Fibroblast of skin of right biceps (primary cell): ENCODE measurements at places on chromosomes 6 and 20.

DNA sequence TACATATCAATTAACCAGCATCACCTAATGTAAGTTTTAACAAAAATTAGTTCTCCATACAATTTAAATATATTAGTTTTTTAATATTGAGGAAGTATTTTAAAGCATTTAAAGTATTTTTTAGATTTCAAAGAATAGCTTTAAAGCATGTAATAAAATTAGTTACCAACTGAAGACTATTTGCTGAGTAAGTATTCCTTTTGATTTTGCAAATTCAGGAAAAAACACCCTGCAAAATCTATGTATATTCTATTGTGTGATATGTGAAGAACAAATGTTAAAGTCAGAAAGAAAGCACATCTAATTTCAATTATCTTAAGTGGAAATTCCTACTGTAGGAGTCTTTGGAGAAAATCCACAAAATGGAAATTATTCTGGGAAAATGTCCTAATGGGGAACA is 107.3 kb downstream of the COL21A1 start:
- no peak for DNase-seq

GRCh38 chr6:139372326-139373153 is 1.9 kb downstream of the CITED2 start:
- DNase-seq: peak; percentile 39

- DNase-seq: no peak
Observed at GRCh38 chr6:151698931-151699700, 108.4 kb upstream of the ESR1 start.

DNA sequence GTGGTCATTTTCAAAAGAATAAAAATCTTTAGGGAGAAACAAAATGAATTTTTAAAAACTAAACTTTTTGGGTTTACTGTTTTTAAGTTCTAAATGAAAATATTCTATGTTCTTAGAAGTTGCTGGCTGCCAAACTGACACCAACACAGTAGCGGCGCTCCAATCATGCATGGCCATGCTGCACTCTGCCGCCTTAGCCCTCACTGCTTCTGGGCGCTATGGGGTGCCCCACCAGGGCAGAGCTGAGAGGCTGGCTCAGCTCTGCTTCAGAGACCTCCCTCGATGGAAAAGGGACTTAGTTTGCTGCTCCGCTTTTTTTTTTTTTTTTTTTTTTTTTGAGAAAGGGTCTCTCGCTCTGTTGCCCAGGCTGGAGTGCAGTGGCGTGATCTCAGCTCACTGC is 20.9 kb downstream of the EZR start:
- DNase-seq: no peak

- DNase-seq: no peak
Observed at GRCh38 chr6:165702669-165703068, 39.6 kb upstream of the PDE10A start.

- no peak for DNase-seq
Observed at GRCh38 chr6:44932651-44933091, 395.5 kb upstream of the RUNX2 start.

- no peak for DNase-seq
Observed at GRCh38 chr6:411402-412145, 20.0 kb downstream of the IRF4 start.

DNA sequence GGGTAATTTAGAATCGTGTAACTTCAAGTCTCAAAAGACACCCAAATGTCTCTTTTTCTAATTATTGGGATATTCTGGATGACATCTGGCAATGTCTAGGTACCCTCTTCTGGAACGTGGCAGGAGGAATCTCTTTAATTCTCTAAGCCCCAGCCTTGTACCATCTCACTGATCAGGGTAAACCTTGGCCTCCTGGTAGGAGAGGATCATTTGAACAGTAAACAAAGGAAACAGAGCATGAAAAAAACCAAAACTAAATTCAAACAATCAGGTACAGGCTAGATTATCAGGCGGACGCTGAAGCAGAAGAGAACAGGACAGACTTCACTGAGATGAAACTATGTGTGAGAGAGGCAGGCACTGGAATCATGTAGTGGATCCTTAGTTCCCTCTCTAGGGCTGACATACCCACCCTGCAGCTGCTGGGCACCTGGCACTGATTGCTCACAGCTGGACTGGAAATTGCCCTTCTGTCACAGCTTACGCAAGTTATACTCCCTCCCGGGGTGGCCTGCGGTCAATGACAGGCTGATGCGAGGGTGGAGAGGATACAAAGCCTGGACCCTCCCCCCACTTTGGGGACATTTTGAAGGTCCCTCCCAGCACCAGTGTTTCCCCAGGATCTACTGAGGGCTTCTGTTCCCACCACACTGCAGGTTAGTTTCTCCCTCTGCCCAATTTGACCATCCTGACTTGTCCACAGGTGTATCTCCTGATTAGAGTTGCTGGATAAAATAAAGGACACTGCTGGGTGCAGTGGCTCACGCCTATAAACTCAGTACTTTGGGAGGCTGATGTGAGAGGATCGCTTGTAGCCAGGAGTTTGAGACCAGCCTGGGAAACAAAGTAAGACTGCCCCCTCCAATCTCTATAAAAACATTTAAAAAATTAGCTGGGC is 20.6 kb upstream of the ZBTB24 start:
- DNase-seq: no peak

DNA sequence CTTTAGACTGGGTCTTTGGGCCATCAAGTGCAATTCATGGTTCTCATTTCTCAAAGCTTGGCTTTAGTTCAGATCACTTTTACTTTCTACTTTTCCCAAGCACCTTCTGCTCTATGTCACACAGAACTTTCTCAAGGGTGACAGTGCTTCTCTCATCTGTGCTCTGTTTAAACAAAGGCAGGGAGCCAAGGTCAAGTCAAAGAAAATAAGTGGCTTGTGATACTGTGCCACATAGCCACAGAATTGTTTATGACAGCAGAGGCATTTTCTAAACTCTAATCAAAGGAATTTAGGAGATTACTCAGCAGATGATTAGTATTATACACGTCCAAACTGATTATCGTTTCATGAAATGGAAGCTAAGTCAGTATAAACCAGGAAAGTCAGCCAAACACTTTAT is 348.0 kb downstream of the HDGFL1 start:
- no peak for DNase-seq

DNA sequence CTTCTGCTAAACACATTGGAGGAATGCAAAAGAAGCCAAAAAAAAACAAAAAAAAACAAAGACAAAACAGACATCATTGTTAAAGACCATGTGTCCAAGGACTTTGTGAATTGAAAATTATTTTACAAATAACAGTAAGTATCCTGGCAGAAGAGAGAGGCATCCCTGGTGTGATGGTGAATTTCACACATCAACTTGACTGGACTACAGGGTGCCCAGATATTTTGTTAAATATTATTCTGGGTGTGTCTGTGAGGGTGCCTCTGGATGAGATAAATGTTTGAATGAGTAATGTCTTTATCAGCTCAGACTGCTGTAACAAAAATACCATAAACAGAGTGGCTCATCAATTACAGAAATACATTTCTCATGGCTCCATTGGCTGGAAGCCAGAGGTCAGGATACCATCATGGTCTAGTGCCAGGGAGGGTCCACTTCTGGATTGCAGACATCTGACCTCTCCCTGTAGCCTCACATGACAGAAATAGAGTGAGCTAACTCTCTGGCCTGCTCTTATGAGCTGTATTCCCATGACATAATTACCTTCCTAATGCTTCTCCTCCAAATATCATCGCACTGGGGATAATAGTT is 12.2 kb upstream of the C6orf118 start:
- DNase-seq: no peak

GRCh38 chr20:35992713-35993335 is 24.4 kb downstream of the CNBD2 start:
- DNase-seq: peak; percentile 65

GRCh38 chr20:39861381-39861780 is 827.7 kb downstream of the MAFB start:
- no peak for DNase-seq

- no peak for DNase-seq
Observed at GRCh38 chr6:32865724-32866443, 11.9 kb downstream of the PSMB9 start.

GRCh38 chr20:53896647-53897046 is 173.7 kb downstream of the BCAS1 start:
- DNase-seq: no peak

GRCh38 chr20:53752971-53753879 is 159.6 kb upstream of the ZNF217 start:
- DNase-seq: peak; percentile 41
